Renal cortex interstitium (tissue), 15 donors: ENCODE measurements at places on chromosomes 4 and X.
A peak's percentile ranks its signal among the peaks of the same experiment; 100 is the strongest.

DNA sequence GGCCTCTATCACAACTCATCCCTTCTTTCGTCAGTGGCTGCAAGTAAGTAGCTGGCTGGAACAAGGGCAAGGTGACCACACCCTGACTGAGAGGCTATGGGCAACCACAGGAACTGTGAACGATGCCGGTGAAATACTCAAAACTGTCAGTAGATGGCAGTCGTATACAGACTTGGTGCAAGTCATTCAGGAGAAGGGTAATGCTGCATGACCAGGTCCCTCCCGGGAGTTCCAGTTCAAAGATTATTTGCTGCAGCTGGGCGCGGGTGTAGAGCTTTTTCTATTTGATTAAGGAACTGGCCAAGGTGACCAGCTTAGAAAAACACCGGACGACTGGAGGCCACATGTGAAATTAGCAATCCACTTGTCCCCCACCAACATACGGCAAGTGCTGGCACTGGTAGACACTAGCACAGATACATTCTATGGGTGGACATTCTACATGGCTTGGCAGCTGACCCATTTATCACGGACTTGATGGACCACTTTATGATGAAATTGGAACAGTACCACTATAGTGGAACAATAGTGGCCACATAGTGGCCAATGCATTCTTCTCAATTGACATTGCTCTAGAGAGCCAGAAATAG is 726.6 kb downstream of the TRAM1L1 start:
- peak; percentile 34 for DNase-seq

DNA sequence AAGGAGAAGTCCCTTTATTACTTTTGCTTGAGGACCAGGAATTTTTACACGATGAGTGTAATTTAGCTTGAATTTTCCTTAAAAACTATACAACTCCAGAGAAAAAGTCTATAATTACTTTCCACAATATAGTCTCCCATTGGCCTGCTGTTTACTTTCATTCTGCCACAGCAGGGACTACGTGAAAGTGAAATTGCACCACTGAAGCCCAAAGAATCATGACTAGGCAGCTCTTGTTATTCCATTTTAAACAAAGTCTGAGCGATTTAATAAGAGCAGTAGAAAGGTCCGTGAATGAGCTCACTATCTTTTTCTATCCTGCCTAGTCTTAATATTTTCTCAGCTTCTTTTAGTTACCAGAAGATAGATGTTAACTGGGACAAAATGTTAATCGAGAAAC is 68.6 kb downstream of the ADGRG4 start:
- DNase-seq, result no peak

DNA sequence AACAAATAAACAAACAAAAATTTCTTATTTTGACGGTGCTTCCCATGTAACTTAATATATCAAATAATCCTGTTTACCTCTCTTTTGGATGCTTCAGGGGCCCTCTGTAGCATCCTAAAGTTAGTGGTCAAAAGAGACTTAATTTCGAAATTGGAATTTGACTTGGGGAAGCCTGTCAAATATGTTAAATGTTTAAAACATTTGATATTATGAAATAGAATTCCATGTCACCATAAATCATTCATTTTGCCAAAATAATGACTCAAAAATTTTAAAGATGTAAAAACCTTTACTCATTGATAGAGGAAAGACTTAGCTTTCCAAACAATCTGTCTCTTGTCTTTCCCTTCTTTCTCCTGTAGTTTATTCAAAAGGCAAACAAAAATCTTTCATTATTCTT is 20.6 kb upstream of the TEX13A start:
- DNase-seq, result no peak

- no peak for DNase-seq
These were observed 1.2 kb upstream of the ELF4 start for GRCh38 chrX:130111220-130112154.
